Adrenal gland (tissue), 19 donors: ENCODE measurements at places on chromosomes 4 and X. TPM values are rescaled to one million over a fixed set of nuclear protein-coding genes. Genes with fewer than 3 reads are reported as not detected.

DNA sequence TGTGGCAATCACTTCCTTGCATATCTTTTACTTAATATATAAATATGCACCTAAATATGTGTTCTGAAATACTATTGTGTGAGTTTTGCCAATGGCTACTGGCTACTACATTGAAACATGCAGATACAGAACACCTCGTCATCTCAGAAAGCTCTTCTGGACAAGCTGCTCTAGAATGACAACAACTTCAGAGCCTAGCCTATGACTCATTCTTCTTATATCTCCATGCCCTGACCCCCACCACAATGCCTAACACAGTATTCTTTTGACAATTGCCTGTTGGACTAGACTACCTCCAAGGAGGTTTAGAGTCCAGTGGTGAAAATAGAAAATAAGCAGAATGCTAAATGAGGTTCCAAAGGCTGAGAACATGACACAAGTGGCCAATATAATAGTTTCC is 17.6 kb upstream of the DMP1 start:
- DNase-seq, result no peak

- DNase-seq, result no peak
Observed at GRCh38 chr4:85779165-85779564, 304.2 kb downstream of the ARHGAP24 start.

DNA sequence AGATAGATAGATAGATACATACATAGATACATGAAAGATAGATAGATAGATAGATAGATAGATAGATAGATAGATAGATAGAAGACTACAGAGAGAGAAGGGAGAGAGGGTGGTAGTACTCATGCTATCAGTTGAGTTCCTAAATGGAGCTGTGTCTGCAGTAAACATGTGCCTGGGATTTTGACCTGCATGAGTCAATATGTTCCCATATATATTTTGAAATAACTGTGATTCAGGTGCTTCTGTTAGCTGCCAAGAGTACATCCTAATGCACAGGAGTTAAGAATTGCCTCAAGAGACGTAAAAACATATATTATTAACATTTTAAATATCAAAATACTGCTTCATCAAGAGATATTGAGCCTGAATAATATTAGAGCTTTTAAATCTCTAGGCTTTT is 379.4 kb downstream of the GRXCR1 start:
- DNase-seq, result no peak

GRCh38 chrX:128436397-128437103 is 384.3 kb upstream of the ACTRT1 start:
- no peak for DNase-seq

GRCh38 chr4:54392479-54392878 is 163.4 kb downstream of the PDGFRA start:
- DNase-seq, result no peak

GRCh38 chr4:55561889-55562288 is 15.2 kb upstream of the CLOCK start:
- DNase-seq, result no peak

DNA sequence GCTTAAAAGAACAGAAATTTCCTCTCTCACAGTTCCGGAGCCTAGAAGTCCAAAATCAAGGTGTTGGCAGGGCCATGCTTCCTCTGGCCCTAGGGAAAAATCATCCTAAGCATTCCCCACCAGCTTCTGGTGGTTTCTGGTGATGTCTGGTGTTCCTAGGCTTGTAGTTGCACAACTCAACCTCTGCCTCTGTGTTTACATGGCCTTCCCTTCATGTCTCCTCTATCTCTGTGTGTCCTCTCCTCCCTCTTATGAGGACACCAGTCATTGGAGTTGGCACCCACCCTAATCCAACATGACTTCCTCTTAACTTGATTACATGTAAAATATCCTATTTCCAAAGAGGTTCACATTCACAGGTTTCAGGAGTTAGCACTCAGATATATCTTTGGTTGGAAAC is 15.4 kb downstream of the LRP2BP start:
- no peak for DNase-seq

DNA sequence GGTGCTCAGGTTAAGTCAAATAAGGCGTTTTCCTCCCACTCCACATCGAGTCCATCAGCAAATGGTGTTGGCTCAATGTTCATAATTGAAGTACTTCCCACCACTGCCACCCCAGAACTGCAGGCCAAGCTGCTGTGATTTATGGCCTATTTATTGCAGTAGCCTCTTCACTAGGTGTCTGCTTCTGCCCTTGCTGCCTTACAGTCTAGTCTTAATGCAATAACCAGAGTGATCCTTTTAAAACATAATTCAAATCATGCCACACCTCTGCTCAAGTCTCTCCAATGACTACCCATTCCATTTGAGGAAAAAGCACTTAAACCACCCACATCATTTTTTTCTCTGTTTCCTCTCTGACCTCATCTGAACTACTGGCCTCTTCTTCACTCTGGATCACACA is 220.3 kb downstream of the KCNIP4 start:
- no peak for DNase-seq

DNA sequence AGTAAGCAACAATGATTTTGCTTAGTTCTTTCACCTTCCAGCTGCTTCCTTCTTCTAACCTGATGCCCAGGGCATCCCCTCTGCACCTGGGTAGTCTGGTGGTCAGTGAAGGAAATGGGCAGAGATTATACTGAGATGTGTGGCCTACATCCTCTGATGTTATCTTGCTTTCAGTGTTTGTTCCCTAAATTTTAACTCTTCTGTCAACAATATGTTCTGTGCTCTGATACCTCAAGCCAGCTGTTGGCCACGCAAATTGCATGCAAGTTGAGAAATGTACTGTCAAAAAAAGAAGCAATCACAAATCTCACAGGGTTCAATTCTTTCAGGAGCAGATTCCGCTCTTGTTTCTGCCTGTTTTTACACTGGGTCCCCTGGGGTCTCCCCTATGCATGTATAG is 73.8 kb downstream of the FBXW7 start:
- no peak for DNase-seq

- DNase-seq, result no peak
Observed at GRCh38 chrX:15177316-15177715, 92.6 kb downstream of the ASB9 start.

GRCh38 chrX:68842351-68842750 is 13.5 kb downstream of the EFNB1 start:
- no peak for DNase-seq

GRCh38 chr4:176872461-176872860 is 79.7 kb upstream of the VEGFC start:
- DNase-seq, result no peak

DNA sequence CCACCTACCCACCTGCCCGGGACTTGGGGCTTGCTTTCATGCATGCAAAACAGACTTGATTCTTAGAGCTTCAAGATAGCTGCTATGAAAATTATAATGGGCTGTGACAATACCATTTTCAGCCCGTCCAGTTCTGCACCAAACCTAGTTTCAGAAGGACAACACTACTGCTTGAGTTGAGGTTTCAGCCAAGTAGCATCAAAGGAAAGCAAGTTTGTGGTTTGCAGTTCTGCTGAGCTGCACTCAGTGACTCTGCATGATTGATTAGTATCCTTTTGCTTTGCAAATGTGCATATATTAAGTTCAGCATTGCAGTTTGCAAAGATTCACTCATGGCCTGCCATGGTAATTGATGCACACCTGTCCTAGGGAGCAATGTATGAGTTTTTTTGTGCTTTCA is 442.7 kb downstream of the RPA4 start:
- no peak for DNase-seq

GRCh38 chr4:146550161-146550560 is 28.4 kb upstream of the SLC10A7 start:
- DNase-seq, result no peak

Gene ADRA2C
- 14.5 TPM for total RNA-seq

Gene SFRP2
- 8.5 TPM for total RNA-seq

Gene CLGN
- 1.9 TPM for total RNA-seq

Gene HPGDS
- 1.5 TPM for total RNA-seq

Gene USP51
- total RNA-seq, result 13.4 TPM

Gene UGT2B11
- not detected for total RNA-seq

Gene CSAG1
- total RNA-seq, result not detected

Gene BRS3
- not detected for total RNA-seq

Gene RBM47
- 370 TPM for total RNA-seq
